Activated CD4-positive, CD25-positive, alpha-beta regulatory T cell treated with anti-CD3 and anti-CD28 coated beads, Interleukin-2, amount 50 U/mL, for 72 hours (primary cell): ENCODE measurements at places on chromosomes 6 and 20.

DNA sequence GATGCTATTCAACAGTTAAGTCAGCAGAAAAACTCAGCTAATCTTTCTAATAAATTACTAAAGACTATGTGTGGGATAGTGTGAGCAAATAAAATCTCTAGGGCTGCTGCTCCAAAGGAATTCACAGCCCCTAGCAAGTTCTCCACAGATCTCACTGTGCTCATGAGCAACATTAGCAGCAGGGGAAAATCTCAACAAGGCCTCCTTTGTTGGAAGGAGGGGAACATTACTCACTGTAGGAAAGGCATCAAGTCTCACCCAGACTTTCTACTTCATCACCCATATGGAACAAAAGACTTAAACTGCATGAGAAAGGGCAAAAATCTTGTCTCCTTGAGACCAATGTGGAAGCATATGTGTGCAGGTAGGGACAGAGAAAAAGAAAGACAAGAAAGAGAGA lies 726.4 kb upstream of the SLC35B3 start:
- DNase-seq: no peak

DNA sequence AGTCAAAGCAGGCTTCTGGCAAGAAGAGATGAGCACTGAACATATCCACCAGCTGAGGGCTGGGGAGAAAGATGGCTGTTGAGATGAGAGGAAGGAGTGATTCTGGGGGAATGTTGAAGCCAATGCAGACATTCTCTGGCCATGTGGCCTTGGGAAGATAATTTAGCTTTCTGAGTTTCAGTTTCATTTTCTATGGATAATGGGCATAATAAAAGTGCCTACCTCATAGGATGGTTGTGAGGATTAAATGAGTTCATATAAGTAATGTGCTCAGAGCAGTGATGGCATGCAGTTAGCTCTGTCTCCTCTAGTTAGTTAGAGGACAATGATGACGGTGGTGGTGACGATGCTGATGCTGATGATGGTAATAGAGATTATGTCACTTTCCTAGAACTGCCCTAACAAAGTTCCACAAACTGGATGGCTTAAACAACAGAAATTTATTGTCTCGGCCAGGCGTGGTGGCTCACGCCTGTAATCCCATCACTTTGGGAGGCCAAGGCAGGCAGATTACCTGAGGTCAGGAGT lies 18.5 kb upstream of the KCNK5 start:
- no peak for DNase-seq

- no peak for DNase-seq
These were observed 62.3 kb upstream of the GPR31 start for GRCh38 chr6:167219967-167220512.

DNA sequence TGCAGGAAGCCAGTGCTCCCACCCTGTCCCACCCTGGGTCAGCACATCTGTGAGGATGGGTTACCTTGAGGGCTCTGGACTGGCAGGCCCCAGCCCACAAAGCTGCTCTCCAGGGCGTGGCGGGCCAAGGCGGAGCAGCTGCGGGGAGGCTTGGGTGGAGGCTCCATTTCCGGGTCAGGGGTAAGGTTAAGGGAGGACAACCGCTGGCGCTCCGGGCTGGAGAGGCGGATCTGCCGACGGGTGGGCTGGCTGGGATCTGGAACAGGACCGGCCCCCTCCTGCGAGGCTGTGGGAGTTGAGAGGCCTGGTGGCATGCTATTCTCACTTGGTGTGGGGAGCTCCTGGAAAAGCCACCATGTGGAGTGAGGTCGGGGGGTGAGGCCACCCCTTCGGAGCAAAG lies 5.5 kb downstream of the SMPD2 start:
- no peak for DNase-seq

- DNase-seq: no peak
These were observed 64.5 kb upstream of the TINAG start for GRCh38 chr6:54243699-54244098.

DNA sequence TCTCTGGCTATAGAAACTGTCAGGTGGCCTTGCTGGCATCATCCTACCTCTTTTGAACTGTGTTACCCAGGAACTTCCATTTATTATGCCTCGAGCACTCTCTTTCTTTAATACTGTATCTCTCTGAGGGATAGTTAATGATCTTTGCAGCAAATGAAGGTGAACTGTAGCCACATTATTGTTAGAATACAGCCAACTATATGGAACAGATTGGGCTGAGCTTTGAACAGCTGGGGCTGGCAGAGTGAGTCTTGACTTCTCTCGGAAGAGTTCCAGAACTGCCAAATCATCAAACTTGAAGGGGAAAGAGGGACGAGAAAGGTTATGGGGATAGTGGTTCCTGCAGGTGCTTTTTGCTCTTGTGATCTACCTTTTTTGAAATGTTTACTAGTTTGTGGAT lies 237.7 kb downstream of the PRL start:
- DNase-seq: no peak

GRCh38 chr20:44552950-44553908 lies 29.1 kb upstream of the PKIG start:
- DNase-seq: no peak

- no peak for DNase-seq
These were observed 426.7 kb upstream of the ID4 start for GRCh38 chr6:19410481-19410880.

DNA sequence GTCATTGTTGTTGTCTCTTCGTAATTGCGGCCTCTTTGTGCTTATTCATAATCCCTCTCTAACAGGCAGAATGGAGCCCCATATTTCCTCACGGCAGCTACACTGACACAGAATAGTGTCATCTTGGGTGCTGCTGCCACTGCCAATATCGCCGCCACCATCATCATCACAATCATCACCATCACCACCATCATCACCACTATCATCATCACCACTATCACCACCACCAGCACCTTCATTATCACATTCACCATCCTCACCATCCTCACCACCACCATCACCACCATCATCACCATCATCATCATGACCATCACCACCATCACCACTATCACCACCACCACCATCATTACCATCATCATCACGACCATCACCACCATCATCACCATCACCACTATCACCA lies 10.8 kb downstream of the NPBWR2 start:
- no peak for DNase-seq

- DNase-seq: no peak
These were observed 82.2 kb upstream of the PAX1 start for GRCh38 chr20:21623074-21623780.

DNA sequence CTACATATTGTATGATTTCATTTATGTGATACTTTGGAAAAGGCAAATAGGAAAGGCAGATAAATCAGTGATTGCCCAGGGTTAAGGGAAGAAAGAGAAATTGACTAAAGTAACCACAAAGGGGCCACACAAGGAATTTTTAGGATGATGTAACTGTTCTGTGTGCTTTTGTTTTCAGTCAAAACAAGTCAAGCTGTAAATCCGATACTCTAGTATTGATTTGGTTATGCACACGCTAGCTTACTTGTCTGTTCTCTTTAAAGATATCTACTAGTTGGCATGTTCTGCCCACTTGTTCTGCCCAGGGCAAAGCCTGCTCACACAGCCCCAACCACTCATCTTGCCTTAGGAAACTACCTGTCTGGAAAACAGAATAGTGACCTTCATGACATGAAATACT lies 6.4 kb downstream of the FBXL4 start:
- no peak for DNase-seq

GRCh38 chr20:49353348-49353747 lies 75.5 kb upstream of the ZNFX1 start:
- no peak for DNase-seq

- no peak for DNase-seq
These were observed 93.7 kb downstream of the SULF2 start for GRCh38 chr20:47691625-47692024.

DNA sequence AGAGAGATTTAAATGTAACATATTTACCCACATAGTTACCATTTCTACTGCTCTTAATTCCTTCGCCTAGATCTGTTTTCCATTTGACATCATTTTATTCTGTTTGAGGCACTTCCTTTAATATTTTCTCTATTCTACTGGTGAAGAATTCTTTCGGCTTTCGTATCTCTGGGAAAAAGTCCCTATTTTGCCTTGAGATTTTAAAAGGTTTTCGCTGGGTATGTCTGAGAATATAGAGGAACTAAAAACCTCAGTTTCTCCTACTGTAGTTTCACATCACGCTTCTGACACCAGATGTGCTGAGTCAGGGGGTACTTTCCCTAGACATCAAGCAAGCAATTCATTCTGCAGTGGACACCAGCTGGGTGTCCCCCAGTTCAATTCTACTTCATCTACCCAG lies 61.7 kb downstream of the E2F3 start:
- DNase-seq: no peak

- DNase-seq: no peak
These were observed 37.2 kb downstream of the EDN1 start for GRCh38 chr6:12327391-12327790.

DNA sequence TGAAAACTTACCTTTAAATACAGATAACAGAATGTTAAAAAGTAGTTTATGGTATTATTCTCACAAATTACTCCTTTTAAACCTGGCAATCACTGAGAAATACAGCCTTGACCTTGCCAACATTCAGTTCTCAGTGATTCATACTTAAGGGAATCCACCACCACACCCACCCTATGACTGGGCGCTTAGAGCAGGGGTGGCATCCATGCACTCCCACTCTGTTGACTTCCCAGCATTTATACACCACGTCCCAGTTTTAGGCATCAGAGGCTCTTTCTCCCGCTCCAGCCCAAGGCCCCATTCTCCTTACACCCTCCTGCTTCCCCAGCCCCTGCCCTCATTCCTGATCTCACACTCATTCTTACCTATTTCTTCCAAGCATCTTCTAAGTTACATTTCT lies 16.3 kb downstream of the TRAF3IP2 start:
- DNase-seq: no peak

DNA sequence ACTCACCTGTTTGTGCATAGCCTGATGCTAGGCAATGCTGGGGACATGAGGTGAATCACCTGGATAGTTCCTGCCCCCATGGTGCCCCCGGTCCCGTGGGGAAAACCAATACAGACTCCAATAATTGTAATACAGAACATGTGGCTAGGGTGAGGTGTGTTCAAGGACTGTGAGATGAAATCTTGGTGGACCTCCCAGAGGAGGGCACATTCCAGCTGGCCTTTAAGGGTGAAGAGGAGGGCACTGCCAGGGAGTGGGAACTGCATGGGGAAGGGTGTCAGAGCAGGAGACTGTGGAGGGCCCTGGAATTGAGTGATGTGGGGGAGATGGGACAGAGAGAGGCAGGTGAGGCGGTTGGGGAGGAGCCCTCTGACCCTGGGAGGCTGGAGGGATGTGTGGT lies 2.5 kb downstream of the COX4I2 start:
- no peak for DNase-seq

DNA sequence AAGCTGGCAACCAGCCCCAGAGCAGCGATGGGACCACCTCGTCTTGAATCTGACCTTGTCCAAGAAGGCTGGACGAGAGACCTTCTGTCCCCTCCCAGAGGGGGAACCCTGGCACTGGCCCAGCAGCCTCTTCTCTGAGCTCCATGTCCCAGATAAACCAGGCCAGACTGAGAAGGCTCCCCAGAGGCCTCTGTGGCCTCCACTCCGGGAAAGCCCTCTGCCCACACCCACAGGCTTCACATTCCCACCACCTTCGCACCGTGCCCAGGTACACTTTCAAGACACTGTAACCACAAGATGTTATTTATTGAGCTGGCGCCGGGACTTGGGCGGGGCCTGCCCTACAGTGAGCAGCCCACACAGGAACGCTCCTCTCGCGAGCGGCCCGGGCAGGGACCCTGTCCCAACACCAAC lies 33.2 kb downstream of the ADA start:
- no peak for DNase-seq

DNA sequence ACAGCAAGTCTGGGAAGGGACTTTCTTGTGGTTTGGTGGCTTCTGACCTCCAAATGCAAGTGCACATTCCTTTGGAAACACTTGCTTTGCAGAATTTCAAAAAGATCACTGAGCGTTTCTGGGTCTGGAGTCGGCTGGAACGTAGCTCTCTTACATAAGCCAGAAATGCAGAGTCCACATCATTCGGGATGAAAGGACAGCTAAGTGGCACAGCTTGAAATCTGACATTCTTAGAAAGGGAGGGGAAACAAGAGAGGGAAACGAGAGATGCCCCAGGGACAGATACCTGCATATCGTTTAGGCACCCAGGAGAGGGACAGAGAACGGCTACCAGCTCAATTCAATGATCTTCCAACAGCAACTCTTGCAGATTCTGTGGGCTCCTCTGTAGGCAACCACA lies 118.7 kb downstream of the NFATC2 start:
- DNase-seq: no peak

DNA sequence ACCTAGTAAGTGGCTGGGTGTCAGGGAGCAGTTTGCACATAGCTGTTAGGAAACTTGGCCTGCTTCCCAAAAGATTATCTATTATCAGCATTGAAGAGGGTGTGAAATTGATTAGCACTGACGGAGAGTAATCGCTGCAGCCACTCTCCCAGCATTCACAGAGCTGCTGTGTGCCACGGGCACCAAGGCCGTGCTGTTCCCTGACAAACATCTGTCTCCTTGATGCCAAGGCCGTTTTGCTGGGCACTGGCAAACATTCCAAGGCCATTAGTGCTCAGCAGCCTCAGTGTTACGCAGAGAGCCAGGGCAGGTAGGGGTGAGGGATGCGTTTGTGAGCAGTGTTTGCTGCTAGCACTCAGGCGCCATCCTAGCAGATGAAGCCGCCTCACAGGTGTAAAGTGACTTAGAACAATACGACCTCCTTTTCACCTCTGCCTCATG lies 57.7 kb upstream of the VSTM2L start:
- no peak for DNase-seq

GRCh38 chr20:44404204-44405181 lies 49.0 kb downstream of the HNF4A start:
- DNase-seq: no peak

GRCh38 chr20:53922901-53923314 lies 147.5 kb downstream of the BCAS1 start:
- no peak for DNase-seq

GRCh38 chr6:25995507-25995906 lies 32.9 kb downstream of the TRIM38 start:
- DNase-seq: no peak

GRCh38 chr20:34907616-34908469 lies 31.4 kb downstream of the ACSS2 start:
- DNase-seq: no peak

GRCh38 chr20:47271046-47271615 lies 85.4 kb downstream of the ZMYND8 start:
- no peak for DNase-seq

DNA sequence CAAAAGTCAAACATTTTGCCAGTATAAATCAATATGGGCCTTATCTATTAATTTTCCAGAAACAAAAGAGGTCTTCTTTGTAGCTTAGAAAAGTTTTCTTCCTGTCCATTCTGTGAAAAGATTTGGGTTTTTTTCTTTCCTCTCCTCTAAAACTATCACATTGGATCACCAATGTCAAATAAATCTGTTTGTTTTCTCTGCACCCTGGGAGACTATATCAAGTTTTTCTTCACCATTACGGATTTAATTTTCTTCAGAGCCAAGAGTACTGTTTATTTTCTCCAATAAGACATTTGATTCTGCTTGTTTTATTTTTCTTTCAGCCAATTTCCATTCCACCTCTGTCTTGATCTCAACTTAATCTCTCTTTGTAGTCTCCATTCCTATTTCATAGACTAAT lies 1.9 kb upstream of the LZTS3 start:
- DNase-seq: no peak

GRCh38 chr6:75101896-75102295 lies 104.0 kb downstream of the COL12A1 start:
- no peak for DNase-seq

GRCh38 chr6:112288475-112288874 lies 34.1 kb upstream of the LAMA4 start:
- DNase-seq: no peak

GRCh38 chr6:51489133-51489532 lies 598.3 kb downstream of the PKHD1 start:
- DNase-seq: no peak

GRCh38 chr20:59230385-59230784 lies 66.8 kb downstream of the ZNF831 start:
- DNase-seq: no peak

GRCh38 chr20:62642051-62642665 lies at the start of gene SLCO4A1:
TSS of gene SLCO4A1 (plus strand) at chr20:62642503. CDS start at chr20:62656455, 13,952 bp downstream.
- peak; percentile 88 for DNase-seq
